ENCODE measurements at places on chromosomes 2 and 18.
A peak's percentile ranks its signal among the peaks of the same experiment; 100 is the strongest.

GRCh38 chr2:62744603-62745002 is 39.1 kb downstream of the EHBP1 start:
- no peak for DNase-seq

- DNase-seq = no peak
These were observed 37.2 kb downstream of the NLRC4 start for GRCh38 chr2:32227492-32227891.

DNA sequence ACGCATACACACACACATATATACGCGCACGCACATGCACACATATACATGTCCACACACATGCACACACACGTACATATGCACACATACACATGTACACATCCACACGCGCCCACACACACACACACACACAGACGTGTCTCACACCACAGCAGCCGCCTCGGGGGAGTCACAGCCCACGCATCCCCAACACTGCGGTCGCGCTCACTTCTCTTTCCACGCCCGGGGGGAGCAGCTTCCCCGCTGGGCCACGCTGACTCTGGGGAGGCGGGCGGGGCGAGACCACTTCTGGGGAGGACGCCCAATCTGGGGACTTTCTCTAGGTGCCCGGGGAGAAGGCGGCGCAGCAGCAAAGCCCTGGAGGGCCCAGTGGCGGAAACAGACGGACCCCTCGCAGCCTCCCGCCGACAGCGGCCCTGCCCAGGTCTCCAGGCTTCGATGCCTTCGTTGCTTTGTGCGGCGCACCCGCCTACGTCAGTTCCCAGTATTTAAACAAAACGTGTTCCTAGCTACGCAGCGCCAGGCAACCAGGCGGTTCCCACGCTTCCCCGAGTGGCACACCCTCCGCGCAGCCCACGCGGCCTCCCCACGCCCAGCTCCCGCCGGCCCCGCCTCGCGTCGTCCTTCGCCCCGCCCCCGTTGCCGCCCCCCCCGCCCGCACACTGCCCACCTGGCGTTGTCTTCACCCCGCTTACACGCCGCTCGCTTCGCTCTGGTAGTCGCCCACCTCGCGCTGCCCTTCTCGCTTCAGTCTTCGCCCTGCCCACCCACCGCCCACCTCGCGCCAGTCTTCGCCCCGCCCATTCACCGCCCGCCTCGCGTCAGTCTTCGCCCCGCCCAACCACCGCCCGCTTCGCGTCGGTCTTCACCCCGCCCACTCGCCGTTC is 810 bp upstream of the RBFA start:
- DNase-seq = no peak

DNA sequence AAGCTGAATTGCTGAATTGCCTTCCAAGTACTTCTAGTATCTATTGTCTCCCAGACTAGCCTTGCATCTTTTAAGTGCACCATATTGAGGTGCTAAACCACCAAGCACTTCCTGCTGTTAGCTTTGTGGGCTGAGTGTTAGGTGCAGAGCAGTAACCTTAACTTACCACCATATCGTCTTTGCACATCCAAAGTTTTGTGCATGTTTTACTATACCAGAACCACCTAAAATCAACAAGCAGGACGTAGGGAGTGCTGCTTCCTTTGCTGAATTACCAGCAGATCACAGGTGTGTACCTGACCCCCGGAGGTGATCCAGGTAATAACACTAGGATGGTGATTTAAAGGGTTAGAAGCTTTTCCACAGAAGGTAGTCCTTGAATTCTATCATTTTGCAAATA is 359.9 kb upstream of the HNRNPA3 start:
- DNase-seq = no peak

DNA sequence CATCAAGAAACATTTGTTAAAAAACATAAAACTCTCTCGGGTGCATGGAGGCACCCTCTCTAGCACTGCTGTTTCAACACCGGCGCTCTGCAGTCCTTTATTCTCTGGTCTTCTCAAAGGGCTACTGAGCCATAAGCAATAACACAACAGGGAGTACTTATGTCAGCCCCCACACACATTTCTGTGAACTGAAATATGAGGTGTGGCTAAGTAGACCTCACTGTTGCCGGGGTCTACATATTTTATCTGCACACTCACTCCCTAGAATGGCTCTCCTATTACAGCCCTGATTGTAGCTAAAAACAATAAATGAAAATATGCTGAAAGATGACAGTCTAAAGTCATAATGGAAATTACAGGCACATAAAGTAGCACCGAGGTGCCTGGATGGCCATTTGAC is 235.1 kb downstream of the GRB14 start:
- no peak for DNase-seq

DNA sequence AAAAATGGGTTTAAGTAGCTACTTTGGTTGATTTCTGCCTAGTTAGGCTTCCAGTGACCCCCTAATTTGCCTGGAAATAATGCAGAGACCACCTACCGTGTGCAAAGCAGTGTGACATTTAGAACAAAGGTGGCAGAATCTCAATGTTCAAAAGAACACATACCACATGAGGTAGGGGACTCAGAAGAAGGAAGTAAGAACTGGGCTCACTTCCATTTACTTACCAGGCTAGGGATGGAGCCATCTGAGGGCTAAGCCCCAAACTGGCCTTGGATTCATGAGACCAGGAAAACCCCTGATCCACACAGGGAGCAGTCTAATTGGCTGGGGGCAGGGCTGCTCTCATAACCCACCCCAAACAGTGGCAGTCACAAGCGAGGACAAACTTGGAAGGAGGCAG is 190.7 kb downstream of the NCKAP5 start:
- no peak for DNase-seq

- peak; percentile 29 for DNase-seq
These were observed 416.7 kb downstream of the MTX2 start for GRCh38 chr2:176685908-176686307.

GRCh38 chr2:75491129-75491753 is 69.5 kb downstream of the EVA1A start:
- DNase-seq = peak; percentile 24

DNA sequence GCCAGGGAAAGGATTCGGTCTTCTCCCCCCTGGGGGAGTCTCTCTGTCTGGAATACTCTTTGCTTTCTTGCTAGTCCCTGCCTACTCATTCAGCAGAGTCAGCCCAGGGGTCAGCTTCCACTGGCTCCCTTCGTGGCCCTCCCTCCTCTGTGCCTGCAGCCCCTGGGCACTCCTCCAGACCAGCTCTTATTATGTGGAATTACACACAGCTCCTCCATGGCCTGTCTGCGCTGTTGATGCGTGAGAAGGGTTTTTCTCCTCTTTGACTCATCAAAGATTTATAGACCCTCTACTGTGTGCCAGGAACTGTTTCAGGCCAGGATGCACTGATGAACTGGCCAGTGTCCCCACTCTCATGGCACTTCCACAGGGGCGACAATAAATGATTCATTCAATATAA is 44.4 kb downstream of the ST8SIA5 start:
- DNase-seq = peak; percentile 89

DNA sequence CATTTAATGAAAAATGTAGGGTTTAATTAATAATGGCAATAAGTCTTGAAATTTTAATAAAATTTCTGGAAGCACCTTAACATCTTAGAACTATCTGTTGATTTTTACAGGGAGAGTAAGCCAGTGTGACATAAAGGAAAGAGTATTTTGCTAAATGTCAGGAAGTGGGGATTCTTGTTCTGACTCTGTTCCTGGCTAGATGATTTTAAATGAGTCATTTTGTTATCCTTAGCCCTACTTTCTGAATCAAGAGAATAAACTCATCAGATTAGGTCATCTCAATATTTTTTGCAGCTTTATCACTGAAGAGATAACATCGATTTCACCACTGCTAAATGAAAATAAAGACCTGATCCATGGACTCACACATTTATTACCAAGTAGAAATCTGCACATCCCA is 377.5 kb upstream of the CYRIA start:
- DNase-seq = no peak

GRCh38 chr2:218327451-218328210 is 29.0 kb upstream of the CATIP start:
- peak; percentile 3 for DNase-seq

GRCh38 chr2:218370410-218371063 is 11.5 kb upstream of the SLC11A1 start:
- peak; percentile 35 for DNase-seq

- no peak for DNase-seq
These were observed 38.0 kb downstream of the PPP3R1 start for GRCh38 chr2:68214381-68214780.

DNA sequence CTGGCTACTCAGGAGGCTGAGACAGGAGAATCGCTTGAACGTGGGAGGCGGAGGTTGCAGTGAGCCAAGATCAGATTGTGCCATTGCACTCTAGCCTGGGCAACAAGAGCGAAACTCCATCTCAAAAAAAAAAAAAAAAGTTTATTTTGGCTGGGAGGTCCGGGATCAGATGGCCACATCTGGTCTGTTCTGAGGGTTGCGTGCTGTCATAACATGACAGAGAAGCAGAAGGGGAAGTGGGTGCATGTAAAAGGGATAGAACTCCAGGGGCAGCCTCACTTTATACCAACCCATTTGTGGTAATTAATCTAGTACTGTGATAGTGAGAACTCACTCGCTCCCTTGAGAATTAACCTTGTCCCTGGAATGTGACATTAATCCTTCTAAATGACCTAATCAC is 101.2 kb downstream of the PTPN4 start:
- DNase-seq = no peak

DNA sequence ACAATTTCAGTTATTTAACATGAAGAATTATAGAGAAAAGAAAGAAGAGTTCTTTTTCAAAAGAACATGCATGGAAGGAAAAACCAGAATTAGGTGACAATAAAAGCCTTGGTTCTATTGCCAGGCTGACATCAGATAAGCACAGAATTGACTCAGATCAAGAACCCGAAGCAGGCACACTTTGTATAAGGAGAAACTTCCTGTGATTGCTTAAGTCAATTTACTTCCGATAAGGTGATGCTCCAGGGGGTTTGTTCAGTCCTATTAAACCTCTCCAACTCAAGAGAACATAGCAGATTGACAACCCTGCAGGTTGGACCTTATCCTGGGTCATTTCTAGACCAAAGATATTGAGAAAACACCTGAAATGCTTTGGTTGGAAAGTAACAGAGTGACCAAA is 31.4 kb downstream of the GAREM1 start:
- no peak for DNase-seq

All from AG20443 (cell line).